Hindlimb muscle (tissue), 1 donor: ENCODE measurements at places on chromosomes 2 and 18.

DNA sequence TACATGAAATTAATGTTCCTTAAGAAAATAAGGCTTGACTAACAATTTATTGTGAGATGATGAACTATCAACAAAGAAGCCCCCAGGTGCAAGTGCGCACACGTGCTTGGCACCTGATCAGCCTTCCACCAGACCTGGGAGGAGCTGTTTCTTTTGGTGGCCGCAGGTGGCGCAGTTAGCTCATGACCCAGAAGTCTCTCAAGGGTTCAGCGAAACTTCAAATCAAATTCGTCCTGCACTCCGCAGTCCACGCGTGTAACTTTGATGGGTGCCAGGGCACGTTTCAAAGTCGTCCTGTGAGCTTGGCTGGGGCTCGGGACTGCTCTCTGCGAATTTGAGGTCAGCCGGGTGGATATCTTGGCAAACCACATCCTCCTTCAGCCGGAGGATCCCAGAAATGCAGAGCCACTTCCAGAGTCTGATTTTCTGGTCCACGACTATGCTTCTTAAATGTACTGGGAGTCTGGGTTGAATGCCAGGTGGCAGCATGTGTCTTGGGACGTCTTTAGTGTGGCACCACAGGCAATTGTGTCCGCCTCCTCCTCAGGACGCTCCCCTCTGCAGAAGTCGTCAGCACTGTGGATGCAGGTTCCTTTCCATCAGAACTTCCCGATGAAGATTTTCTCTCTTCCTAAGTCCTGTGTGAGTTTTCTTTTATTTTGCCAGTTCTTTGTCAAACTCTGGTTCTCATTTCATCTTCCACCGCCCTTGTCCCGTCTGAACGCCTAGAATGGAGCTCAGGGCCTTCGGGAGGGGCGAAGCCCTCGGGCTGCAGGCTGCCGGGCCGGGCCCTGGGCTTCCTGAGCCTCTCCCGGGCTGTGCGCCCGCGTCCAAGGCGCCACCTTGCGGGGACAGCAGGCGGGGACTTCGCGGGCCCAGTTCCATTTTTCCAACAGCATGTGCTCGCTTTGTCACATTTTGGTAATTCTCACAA is 61.3 kb upstream of the RAPGEF4 start:
- peak; percentile 19 for DNase-seq

DNA sequence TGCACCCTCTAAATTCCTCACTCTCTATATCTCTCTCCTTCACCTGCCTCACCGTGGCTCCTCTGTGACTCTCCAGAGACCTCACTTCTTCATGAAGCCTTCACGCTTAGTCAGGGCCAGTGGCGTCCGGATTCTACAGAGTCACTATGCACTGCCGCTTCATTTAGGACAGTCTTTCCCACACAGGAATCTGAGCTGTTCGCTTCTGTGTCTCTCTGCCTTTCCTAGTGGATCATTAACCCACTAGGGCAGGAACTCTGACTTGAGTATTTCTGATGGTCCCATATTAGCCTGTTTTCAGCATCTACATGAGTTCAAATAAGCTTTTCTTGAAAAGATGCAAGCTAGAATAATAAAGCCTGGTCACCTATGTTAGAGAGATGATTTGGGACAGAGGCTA is 180.2 kb upstream of the DOK6 start:
- no peak for DNase-seq

DNA sequence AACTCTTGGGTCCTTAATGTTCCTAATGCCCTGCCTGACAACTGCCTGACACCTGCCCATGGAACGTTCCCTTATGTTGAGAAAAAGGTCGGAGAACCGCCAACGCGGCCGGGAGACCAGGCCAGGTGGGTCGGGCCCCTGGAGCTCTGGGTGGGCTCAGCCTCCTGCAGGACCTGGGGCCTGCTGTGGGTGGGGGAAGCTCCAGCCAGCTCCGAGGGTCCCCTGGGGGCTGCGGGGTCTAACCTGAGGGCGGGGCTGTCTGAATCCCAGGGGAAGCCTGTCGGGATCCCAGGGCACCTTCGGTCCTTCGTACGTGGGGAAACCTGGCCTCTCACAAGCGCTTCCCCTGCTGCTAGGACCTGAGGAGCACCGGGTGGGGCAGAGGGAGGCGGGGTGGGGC is 296.0 kb downstream of the NDUFA10 start:
- DNase-seq: no peak

DNA sequence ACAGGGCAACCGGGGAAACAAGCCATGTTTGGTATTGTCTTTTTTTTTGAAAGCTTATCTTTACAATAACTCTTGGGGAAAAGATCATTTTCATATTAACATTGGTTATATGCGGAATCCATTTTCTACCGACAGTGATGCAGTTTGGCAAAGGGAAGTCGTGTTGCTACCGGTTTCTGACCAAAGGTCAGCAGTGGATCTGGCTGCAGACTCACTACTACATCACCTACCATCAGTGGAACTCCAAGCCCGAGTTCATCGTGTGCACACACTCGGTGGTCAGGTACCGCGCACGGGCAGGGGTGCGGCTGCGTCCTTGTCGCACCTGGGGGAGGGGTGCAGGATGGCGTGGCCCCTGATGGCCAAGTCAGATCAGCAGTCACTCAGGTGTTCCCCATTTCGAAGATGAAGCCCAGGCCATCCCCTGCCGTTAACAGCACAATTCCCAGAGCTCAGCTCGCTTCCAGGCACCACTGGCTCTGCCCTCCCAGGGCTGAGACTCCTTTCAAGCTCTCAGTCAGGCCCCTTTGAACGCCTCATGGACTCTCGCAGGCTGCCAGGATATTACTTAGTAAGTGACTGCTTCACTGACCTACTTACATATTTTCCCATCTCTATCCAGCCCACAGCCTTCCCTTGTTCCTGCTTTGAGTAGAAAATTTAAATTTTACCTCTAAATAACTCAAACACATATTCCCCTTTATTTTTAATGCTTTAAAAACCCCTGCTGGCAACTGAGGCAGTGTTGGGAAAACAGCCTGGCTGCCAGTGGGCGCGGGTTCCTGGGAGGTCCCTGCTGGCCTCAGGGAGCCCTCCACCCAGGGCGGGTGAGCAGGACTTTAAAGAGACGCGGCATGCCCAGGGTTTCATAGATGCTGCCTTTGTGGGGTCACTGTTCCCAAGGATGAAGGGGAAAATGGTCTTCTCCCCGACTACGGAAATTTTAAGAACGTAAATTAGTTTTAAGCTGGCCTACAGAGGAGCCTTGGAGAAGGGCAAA is 33.6 kb upstream of the RPL31 start:
- DNase-seq: no peak

DNA sequence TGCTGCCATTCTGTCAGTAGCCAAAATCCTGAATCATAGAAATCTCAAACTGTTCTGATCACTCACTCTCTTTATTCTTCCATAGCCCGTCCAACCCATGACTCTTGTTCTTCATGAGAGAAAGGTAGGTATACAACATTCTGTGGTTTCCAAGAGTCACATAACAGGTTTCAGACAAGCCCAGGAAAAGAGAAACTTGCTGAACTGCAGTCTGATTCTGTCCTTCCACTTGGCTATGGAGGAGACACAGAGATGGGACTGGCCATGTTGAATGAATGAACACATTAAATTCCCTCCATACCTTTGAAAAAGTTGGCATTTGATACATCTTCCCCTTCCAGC is 880.2 kb upstream of the CELF4 start:
- no peak for DNase-seq

- DNase-seq: no peak
Observed at GRCh38 chr2:238136820-238137537, 1.5 kb upstream of the KLHL30 start.

- DNase-seq: no peak
Observed at GRCh38 chr2:74653589-74653984, 460 bp upstream of the SEMA4F start.

DNA sequence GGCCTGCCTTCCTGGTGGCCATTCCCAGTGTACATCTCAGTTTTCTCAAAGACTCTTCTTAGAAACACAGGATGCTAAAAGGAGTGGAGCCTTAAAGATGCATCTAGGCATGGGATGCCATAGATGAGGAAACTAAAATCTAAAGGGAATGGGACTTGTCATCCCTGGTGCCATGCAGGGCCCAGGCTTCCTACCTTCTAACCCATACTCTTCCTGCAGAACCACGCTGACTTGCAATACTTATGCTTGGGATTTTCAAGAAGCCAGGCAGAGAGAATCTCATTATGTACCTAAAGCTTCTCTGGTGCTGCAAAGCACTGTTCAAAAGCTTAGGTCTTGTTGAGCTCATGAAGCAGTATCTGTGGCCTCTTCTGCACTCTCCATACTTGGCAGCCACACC is 329.1 kb downstream of the CYRIA start:
- DNase-seq: no peak

GRCh38 chr2:232410238-232410900 is 3.7 kb downstream of the ALPG start:
- no peak for DNase-seq

DNA sequence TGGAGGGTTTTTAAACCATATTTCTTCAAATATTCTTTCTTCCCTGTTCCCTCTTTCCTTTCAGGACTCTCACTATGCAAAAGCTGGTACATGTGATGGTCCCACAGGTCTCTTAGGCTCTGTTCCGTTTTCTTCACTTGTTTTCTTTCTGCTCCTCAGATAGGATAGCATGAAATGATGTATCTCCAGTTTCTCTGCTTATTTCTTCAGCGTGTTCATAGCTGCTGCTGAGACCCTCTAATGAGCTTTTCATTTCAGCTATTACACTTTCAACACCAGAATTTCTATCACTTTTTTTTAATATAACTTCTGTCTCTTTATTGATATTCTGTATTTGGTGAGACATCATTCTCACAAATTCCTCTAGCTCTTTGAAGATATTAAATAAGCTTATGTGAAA is 63.9 kb downstream of the KCNG2 start:
- no peak for DNase-seq

DNA sequence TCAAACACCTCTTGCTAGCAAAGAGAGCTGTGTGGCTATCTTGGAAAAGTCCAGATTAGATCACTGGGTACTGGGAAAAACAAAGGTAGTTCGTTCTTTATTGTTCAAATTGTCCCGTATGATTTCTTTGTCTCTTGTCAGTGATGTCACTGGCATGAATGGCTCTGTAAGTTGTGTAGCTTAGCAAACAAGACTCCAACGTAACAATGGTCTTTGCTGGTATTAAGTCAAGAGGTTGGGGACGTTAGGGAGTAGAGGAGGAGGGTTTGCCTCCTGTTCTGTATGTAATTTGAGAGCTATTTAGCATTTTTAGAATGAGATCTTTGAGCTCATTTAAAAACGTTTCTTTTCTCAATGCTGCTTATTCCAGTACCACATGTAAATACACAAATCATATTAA is 216.5 kb upstream of the SP5 start:
- no peak for DNase-seq

- DNase-seq: no peak
Observed at GRCh38 chr2:240391111-240392051, 44.1 kb upstream of the GPC1 start.

GRCh38 chr2:50658883-50659282 is 373.0 kb downstream of the NRXN1 start:
- no peak for DNase-seq

- no peak for DNase-seq
Observed at GRCh38 chr2:122072666-122073065, 317.2 kb downstream of the TSN start.

DNA sequence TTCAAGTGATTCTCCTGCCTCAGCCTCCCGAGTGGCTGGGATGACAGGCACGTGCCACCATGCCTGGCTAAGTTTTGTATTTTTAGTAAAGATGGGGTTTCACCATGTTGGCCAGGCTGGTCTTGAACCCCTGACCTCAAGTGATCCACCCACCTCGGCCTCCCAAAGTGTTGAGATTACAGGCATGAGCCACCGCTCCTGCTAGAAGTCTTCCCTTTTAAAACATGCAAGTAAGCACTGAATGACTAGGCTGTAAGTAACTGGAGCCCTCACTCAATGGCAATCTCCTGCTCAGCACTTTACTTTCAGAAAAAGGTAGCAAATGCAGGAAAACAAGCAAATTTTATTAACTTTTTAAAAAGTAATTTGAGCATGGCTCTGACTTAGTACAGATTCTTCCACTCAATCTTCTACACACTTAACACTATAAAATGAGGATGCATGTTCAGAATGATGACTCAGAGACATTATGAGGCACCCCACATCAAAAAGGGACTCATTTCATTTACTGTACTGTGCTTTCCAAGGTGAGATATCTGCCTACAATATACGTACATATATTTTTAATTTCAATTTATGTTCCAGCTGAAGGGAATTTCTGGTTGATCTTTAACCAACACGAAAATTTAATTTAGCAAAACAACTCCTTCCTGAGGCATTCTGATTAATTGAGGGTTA is 6.6 kb upstream of the NCK2 start:
- no peak for DNase-seq

GRCh38 chr18:63487676-63488075 is 10.9 kb downstream of the SERPINB5 start:
- no peak for DNase-seq

DNA sequence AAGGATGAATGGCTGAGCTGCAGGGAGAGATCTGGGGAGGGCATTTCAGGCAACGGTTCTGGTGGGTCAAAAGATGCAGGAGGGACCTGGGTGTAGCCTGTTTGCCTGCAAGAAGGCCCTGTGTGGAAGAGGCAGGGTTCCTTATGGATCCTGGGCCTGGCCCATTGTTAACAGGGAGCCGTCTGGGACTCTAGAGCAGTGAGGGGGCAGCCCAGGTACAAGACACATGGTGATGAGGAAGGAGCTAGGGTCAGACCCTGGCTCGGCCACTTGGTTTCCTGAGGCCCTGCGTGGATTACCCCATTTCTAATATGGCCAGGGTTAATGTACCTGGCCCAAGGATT is 124.9 kb downstream of the GLI2 start:
- DNase-seq: no peak

- DNase-seq: no peak
Observed at GRCh38 chr2:33425586-33426031, 50.8 kb upstream of the RASGRP3 start.

DNA sequence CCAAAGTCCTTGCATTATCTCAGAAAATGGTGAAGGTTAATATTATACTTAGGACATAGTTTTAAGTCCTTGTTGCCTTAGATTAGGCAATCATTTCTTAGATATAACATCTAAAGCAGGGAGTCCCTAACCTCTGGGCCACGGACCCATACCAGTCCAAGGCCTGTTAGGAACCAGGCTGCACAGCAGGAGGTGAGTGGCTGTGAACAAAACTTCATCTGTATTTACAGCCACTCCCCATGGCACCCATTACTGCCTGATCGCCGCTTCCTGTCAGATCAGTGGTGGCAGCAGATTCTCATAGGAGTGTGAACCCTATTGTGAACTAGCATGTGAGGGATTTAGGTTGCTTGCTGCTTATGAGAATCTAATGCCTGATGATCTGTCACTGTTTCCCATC is 86.5 kb upstream of the MYO3B start:
- no peak for DNase-seq

- DNase-seq: peak; percentile 21
Observed at GRCh38 chr2:42359965-42360483, 993 bp downstream of the COX7A2L start.

DNA sequence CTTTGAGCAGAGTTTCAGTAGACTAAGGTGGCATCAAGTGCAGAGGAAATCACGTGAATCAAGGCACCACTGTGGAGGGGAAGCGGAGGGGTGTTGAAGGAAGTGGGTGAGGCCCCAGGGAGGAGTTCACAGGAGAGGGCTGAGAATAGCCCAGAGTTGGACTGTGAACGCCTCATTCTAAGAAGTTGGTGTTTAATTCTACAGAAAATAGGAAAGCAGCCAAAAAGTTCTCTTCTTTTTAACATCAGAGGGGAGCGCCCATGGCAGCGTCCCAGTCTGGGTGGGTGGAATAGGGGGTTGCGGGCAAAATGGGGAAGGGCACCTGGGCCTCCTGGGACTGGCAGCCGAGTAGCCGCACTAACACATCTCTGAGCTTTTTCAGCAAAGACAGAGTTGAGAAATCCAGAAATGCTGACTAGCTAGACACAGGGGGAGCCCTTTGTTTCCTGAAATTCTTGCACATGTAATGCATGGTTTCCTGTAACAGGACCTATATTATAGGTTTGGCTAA is 97.0 kb downstream of the NEB start:
- no peak for DNase-seq
